ENCODE measurements at places on chromosomes 13 and 19.

DNA sequence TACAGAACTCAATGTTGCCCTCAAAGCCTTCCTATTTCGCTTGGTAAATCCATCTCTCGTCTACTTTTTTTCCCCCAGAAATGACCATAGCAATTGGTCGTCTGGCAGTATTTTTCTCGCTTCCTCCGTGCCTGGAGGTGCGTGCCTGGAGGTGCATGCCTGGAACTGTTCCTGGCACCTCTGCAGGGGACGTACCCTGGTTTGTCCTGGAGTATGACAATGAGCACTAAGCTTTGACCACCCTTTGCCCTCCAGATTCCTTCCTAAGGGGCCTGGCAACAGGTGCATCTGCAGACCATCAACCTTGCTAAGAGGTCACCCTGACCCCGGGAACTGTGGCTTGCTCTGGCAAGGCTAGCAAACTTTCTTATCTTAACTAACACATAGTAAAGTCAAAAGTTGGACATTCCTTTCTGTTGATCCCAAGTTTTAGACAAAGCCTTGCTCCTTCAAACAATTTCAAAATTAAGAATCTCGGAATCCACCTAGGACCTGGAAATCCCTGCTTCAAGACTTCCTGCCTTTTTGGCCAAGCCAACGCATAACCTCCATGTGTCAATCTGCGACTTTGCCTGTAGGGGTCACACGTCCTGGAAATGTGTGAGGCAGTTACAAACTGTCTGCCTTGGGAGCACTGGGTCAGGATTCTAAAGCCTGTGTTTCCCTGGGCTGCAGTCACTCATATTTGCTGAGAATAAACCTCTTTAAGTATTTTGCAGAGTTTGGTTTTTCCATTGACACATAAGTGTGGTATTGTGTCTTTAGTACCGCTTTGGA lies 28.8 kb upstream of the TUBGCP3 start:
- peak; percentile 23 for DNase-seq

DNA sequence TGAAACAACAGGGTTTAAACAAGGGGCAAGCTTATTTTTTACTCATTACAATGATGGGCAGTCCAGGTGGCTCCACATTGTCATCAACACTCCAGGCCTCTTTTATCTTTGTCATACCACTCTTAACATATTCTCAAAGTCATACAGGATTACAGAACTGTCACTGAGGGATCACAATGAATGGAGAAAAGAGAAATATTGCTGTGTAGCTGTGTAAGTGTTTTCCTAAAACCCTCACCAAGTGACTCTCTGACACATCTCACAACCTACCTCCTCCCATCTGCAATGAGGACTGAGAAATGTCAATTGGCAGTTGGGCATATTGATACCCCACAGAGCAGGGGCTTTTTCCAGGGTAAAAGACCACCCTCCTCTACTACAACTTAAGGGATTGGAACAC lies 562.1 kb downstream of the TBC1D4 start:
- DNase-seq, result no peak

- peak; percentile 69 for DNase-seq
These were observed 34.9 kb downstream of the DNAJC15 start for GRCh38 chr13:43058318-43058674.

DNA sequence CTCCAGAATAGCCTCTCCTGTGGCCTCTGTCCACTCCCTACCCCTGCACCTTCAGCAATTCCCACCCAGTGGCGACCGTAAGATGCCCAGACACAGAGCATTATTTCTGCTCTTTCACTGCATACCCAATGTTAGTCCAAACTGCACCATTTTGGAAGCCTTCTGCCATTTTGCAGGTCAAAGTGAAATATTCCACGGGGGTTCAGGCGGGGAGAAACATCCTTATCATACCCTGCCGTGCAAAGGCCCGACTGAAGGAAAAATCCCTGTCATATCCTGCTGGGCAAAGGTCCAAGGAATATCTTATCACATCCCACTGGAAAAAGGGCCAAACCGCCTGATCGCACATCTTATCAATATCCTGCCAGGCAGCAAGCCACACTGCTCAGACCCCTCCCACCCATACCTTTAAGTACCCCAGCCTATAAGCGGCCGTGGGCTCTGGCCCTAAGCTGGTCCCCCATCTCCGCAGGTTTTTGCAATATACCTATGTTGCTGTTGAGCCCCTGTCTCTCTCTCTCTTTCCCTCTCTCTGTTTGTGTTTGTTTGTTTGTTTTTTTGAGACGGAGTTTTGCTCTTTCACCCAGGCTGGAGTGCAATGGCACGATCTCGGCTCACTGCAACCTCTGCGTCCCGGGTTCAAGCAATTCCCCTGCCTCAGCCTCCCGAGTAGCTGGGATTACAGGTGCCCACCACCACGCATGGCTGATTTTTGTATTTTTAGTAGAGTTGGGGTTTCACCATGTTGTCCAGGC lies 18.2 kb downstream of the CLEC11A start:
- DNase-seq, result no peak

DNA sequence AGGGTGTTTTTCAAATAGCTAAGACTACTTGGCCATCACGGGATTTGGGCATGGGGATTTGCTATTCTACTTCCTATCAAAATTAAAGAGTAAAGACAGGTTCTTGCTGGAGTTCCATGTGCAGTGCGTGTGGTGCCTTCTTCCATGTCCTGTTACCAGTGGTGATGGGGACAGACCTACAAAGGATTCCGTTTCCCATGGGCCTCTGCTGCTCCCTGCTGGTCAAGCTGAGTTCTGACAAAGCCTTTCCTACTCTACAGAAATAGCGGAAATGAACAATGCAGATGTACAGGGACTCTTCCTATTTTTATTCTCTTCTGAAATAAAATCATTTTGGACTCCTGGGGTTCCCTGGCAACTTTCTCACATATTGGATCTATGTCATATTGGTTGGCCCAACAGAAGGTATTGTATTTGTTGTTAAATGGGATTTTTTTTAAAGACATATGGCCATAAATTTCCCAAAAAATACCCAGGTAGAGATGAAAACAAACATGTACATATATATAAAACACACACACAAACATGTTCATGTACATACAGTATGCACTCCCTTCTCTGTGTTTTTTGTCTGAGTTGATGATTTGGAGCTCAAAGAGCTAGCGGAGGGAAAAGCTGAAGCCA lies 90.5 kb upstream of the SLC15A1 start:
- DNase-seq, result peak; percentile 84

DNA sequence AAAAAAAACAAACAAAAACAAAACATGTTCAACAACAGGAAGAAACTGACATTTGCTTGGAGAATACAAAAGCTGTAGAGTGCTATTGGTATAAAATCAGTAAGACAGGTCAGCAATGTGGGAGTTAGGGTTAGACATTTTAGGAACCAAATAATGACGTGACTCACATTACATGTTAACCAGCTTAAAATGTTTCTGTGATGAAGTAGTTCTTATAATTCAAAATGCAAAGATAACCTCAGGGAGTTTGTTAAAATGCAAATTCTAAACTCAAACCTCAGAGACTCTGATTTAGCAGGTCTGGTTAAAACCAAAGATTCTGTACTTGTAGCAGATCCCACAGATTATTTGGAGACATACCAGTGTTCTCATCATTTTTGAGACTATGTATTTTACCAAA lies 549.4 kb upstream of the SLITRK1 start:
- no peak for DNase-seq

GRCh38 chr13:51921790-51922740 lies 60.3 kb downstream of the CCDC70 start:
- no peak for DNase-seq

DNA sequence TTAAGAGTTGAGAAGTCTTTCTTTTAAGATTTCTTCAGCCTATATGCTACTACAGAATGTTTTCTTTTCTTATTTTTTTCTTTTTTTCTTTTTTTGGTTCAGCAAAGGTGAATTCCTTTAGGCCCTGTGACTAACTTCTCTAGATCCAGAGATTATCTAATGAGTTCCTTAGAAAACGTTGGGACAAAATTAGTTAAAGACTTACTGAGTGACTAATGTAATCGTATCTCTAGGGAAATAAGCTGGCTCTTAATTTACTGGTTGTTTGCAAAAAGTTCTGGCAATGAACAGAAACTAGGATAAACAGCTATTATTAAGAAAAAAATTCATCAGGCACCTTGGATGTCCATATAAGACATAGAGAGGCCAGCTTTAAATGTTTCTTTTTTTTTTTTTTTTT lies 30.7 kb upstream of the CSNK1A1L start:
- DNase-seq, result no peak

DNA sequence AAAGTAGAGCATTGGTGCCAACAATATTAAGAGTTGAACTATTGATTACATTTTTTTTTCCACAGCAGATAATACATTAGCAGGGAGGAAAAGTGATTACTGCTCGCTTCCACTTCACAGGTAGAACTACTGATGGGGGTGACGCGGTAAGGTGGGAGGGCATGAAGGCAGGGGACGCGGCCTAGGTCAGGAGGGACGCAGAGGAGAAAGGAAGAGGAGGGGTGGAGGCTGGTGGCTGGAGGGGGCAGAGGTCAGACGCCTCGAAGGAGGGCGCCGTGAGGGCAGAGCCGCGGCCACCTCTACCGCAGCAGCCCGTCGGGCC lies 287 bp upstream of the B3GLCT start:
- no peak for DNase-seq

- no peak for DNase-seq
These were observed 428.7 kb downstream of the MYO16 start for GRCh38 chr13:109058087-109058486.

DNA sequence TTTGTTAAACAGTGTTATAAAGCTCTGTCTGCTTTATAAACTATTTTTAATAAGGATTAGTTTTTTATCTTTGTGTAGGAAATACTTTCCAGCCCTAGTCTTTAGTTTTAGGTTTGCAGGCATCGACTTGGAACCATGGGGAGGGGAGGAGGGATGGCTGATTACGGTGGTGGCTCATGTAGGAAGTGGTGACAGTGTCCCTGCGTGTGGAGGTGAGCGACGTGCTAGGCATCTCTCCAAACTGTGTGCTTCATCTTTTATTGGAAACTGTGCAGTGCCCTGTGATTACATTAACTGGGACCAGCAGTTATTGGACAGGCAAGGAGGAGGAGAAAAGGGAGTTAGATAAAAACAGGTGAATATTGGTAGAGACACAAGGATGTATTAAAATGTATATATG lies 203.8 kb downstream of the ATP8A2 start:
- DNase-seq, result peak; percentile 1

GRCh38 chr13:76455960-76456359 lies 430.2 kb downstream of the KCTD12 start:
- DNase-seq, result peak; percentile 78

- peak; percentile 89 for DNase-seq
These were observed 81.2 kb downstream of the STARD13 start for GRCh38 chr13:33204130-33204927.

GRCh38 chr13:39910833-39911232 lies 255.4 kb downstream of the COG6 start:
- DNase-seq, result peak; percentile 6

DNA sequence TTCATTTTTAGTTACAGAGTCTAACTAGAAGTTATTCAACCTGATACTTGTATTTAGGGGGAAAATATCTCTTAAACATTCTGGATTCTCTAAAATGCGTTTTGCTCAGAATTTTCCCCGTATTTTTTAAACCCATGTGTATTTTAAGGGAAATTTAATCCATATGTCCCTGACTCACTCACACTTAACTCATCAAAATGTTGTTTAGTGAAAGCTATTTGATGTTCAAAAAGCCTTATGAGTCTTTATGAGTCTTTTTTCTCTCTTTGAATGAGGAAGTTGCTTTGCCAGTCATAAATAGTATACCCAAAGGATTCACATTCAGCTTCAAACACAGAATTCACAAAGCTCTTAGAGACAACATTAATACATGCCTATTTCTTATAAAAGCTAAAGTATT lies 16.4 kb downstream of the MAB21L1 start:
- no peak for DNase-seq

- DNase-seq, result no peak
These were observed 65.2 kb upstream of the LRCH1 start for GRCh38 chr13:46487748-46488147.

GRCh38 chr19:3968556-3969434 lies 2.1 kb downstream of the DAPK3 start:
- peak; percentile 100 for DNase-seq

- DNase-seq, result no peak
These were observed 205.9 kb upstream of the MIR17HG start for GRCh38 chr13:91141543-91142061.

DNA sequence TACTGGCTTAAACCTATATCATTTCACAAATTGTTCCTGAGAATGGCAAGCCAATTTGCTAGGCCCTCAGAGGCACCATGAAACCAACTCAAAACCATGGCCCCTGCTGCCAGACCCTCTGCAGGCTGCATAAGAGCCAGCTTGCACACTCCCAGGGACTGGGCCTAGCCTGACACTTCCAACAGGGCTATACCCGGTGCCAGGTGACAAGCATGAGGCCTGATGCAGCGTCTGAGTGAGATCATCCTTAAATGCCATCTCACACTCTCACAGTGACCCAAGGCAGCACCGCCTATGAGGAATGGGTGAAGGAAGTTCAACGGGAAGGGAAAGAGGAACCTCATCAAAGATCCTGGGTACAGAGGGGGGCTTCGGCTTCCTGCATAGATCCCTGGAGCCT lies 65.6 kb downstream of the C13orf42 start:
- DNase-seq, result no peak

DNA sequence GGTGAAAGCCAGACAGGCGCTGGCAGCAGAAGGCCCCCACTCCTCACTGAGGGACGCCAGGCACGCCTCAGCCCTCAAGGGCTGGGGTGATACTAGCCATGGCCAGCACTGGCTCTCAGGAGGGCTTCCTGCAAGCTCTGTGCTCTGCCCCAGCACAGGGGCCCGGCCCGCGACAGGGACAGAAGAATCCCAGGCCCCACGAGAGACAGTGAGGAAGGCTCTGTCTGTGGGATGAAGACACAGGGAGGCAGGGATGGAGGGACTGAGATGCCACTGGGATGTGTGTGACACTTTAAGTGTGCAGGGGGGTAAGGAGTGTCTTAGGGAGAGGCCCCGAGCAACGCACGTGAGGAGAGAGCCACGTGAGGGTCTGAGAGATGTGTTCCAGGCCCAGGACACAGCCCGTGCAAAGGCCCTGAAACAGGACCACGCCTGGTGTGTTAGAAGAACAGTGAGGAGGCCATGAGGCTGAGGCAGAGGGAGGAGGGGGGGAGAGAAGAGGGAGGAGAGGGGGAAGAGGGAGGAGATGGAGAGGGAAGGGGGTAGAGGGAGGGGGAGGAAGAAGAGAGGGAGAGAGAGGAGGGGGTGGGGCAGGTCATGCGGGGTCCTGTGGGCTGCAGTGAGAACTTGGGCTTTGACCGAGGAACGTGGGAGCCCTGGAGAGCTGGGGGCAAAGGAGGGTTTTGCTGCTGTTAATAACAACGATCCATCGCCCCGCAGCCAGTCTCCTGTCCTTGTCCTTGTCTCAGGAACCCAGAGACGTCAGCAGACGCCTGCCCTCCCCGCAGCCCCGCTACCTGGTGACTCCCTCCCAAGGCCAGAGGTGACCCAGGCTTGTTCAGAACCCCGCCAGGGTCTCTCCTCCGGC lies 7.2 kb downstream of the RPL36 start:
- DNase-seq, result no peak

DNA sequence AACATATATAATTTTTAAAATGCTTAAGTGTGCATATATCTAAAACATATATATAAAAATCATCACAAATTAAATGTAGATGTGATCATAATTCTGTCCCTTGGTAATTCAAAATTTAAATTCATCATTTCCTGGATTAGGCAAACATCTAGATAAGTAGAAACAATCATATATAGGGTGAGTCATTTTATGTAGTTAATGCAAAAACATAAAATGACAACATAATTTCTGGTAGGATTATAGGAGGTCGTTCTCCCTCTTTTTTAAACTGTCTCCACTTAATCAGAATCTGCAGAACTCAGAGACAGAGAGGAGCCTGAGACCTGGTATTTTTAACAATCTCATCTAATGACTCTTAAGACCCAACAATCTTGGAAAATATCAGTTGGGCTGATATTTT lies 333.4 kb downstream of the KCTD12 start:
- no peak for DNase-seq

- no peak for DNase-seq
These were observed 19.1 kb downstream of the TEX29 start for GRCh38 chr13:111339366-111340143.

Measured in fibroblast of lung (primary cell).